ENCODE measurements at places on chromosomes 1 and 21. TPM values are rescaled to one million over a fixed set of nuclear protein-coding genes. Genes with fewer than 3 reads are reported as not detected.

SH3BGR gene
- 5.7 TPM for polyA plus RNA-seq

IL24 gene
- 0.49 TPM for polyA plus RNA-seq

LCE2A gene
- polyA plus RNA-seq = 12.4 TPM

RAB7B gene
- polyA plus RNA-seq = 7.7 TPM

SLAMF8 gene
- not detected for polyA plus RNA-seq

IFI44L gene
- 0.23 TPM for polyA plus RNA-seq

TGFB2 gene
- polyA plus RNA-seq = 1.3 TPM

KRTAP12-2 gene
- polyA plus RNA-seq = not detected

RHEX gene
- polyA plus RNA-seq = not detected

DNA sequence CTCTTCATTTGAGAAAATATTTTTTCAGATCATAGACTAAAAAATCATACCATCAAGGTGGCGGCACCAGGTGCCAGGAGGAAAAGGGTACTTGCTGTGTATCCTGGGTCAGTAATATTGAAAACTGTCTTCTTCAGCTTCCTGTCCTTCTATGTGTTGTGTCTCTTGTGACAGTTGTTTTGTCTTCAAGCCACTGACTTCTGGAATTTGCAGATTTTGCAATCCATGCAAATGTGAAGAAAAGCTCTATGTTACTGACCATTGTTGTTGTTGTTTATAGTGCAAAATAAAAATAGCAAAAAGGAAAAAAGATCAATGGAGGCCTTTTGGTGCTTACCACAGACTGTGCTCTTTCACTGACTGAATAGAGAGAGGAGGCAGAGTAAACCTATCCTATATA is 83.2 kb upstream of the RHOU start:
- H3K36me3 ChIP-seq = no peaks in the 10 kb centered on the region
- no peaks in the 10 kb centered on the region for H3K27me3 ChIP-seq

- H3K36me3 ChIP-seq = no peaks in the 10 kb centered on the region
- no peaks in the 10 kb centered on the region for H3K27me3 ChIP-seq
- H3K4me1 ChIP-seq = no peaks in the 10 kb centered on the region
- no peak for DNase-seq
- no peak overlapping the region for H3K27ac ChIP-seq
Observed at GRCh38 chr21:46159841-46160656, 4.7 kb upstream of the FTCD start.

DNA sequence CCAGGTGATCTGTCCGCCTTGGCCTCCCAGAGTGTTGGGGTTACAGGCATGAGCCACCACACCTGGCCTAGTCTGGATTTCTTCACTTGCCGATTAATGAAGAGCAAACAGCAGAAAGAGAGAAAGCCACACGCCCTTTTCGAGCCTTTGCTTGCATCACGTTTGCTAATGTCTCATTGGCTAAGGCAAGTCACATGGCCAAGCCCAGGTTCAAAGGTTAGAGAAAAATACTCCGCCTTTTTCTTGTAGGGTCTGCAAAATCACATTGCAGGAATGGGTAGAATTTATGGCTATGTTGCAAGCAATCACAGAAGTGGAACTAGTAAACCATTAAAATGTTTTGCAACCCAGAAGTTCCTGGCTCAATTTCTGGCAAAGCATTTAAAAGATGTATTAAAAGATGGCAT is 26.8 kb upstream of the BACH1 start:
- no peaks in the 10 kb centered on the region for H3K27me3 ChIP-seq
- H3K27ac ChIP-seq = no peak overlapping the region
- no peak overlapping the region for H3K4me3 ChIP-seq
- H3K36me3 ChIP-seq = no peaks in the 10 kb centered on the region
- peak; percentile 5 for DNase-seq

GRCh38 chr1:101506541-101507164 is 269.8 kb downstream of the S1PR1 start:
- no peak overlapping the region for H3K4me3 ChIP-seq
- no peaks in the 10 kb centered on the region for H3K27me3 ChIP-seq
- H3K4me1 ChIP-seq = no peaks in the 10 kb centered on the region
- no peak overlapping the region for H3K27ac ChIP-seq
- DNase-seq = peak; percentile 51
- no peaks in the 10 kb centered on the region for H3K36me3 ChIP-seq

DNA sequence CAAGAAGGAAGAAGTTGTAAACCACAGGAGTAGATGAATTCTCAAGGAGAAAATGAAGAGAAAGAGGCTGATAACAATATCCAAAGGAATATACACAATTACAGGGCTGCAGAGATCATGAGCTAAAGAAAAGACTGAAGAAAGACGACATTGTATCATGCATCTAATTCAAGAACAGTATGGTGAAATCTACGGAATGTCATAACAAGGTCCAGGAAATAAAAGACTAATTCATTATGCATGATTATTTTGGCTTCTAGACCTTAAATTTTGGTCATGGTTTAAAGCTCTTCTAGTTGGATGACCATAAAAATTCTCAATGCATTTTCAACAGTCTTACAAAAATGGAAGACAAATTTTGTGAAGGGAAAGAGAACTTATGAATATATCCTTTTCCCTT is 71.7 kb downstream of the SH3GLB1 start:
- H3K4me3 ChIP-seq = no peak overlapping the region
- no peaks in the 10 kb centered on the region for H3K36me3 ChIP-seq
- H3K27me3 ChIP-seq = no peaks in the 10 kb centered on the region
- peaks cover 31% of the 10 kb centered on the region for H3K4me1 ChIP-seq
- no peak for DNase-seq

- H3K27ac ChIP-seq = no peak overlapping the region
- no peak for DNase-seq
- H3K4me3 ChIP-seq = no peak overlapping the region
Observed at GRCh38 chr1:42979896-42980800, 21.5 kb upstream of the SLC2A1 start.

DNA sequence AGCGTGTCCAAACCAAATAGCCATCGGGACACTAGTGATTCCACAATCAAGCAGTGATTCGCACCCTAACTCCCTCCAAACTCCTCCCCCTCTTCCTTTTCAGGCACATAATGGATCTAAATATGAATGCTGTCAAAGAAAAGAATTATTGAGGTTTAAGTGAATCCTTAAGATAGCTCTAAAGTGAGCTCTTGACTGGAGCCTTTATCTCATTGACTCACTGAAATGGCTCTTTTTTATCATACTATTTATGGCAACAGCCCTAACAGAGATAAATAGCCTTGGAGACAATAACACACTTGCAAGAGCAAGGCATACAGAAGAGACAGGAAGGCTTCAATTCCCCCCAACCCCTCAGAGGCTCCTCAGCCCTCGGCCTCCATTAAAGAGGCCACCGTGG is 143.3 kb downstream of the PLXNA2 start:
- H3K4me1 ChIP-seq = no peaks in the 10 kb centered on the region
- H3K36me3 ChIP-seq = no peaks in the 10 kb centered on the region

DNA sequence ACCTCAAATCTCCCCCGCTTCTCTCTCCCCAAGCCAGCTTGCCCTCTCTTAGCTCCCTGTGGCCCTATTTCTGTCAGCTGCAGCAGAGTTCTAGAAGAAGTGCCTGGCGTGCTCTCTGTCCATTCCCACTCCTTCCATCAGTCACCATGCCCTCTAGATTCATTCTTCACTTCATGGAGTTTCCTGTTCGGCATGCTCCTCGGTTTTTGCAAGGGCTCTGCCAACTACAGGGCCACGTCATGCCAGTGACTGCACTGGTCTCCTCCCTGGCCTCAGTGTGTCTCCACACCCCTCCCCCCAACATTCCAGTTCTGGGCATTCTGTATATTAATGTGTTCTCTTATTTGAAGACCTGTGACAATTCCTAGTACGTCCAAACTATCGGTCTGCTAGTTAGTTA is 113.9 kb downstream of the SLC45A1 start:
- no peaks in the 10 kb centered on the region for H3K36me3 ChIP-seq
- H3K4me3 ChIP-seq = no peak overlapping the region
- H3K27ac ChIP-seq = no peak overlapping the region
- no peak for DNase-seq

DNA sequence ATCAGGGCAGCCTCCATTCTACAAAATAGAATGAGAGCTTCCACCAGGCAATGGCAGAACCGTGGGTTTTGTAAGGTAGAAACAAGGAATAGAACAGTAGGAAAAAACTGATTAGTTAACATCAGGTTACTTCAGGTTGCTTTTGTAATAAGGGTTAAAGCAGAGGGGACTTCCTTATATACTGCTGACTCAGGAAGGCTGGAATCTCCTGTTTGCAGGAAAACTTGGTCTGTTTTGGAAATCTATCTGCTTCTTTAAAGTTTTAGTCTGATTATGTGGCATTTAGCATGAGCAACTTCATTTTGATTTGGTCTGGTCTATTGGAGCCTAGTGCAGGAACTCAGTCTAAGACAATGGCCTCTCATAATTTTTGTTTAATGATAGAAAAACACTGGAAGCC is 32.7 kb upstream of the RAB4A start:
- no peak overlapping the region for H3K4me3 ChIP-seq
- H3K27ac ChIP-seq = no peak overlapping the region
- no peaks in the 10 kb centered on the region for H3K36me3 ChIP-seq
- peaks cover 11% of the 10 kb centered on the region for H3K4me1 ChIP-seq
- no peaks in the 10 kb centered on the region for H3K27me3 ChIP-seq

DNA sequence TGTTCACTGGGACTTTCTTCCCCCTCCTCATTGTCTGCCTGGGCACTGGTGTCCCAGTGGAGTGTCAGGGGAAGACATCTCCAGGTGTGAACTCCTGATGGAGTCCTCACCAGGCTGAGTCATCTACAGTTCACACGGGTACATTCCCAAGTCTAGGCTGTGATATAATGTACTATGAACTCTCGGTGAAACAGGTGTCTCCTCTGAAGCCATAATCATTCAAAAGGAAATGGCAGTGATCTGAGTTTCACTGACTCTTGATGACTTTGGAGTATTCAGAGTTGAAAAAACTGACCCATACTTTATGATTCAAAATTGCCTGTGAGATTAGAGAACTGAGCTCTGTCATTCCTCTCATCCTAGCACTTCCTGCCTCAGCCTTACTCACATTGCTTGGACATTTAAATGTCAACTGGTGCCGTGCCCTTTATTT is 9.1 kb downstream of the LAMC2 start:
- no peak overlapping the region for H3K4me3 ChIP-seq
- peak; percentile 71 for DNase-seq
- no peaks in the 10 kb centered on the region for H3K36me3 ChIP-seq
- peaks cover 28% of the 10 kb centered on the region for H3K4me1 ChIP-seq

DNA sequence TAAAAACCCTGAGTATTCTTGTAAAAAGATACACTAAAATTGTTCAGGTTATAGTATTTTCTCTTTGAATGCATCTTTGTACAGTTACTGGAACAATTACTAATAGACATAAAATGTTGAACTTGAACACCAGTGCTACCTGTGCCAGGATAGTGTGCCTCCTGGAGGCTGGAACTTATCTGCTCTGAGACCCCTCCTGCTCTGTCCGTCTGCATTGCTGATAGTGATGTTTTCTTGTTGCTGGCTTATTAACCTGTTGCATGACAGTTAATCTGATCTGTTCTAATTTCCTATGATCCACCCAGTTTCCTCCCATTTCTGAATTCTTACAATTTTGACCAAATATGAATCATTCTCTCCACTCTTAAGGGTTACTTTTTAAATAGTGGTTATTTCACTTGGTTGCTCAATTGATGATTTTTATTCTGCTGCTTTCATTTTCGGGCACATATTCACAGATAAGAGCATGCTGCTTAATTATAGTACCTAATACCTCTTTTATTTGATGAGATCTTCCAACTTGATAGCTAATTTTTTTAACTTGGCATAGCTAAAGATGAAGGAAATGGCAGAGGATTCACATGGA is 101.4 kb downstream of the CC2D1B start:
- no peaks in the 10 kb centered on the region for H3K4me1 ChIP-seq
- no peaks in the 10 kb centered on the region for H3K27me3 ChIP-seq
- peak overlapping the region; percentile 8 for H3K27ac ChIP-seq
- no peaks in the 10 kb centered on the region for H3K36me3 ChIP-seq
- H3K4me3 ChIP-seq = no peak overlapping the region

GRCh38 chr1:211705467-211706091 is 30.2 kb upstream of the NEK2 start:
- H3K4me3 ChIP-seq = no peak overlapping the region
- DNase-seq = peak; percentile 48
- no peak overlapping the region for H3K27ac ChIP-seq
- H3K4me1 ChIP-seq = peaks cover 5% of the 10 kb centered on the region
- H3K27me3 ChIP-seq = peaks cover 9% of the 10 kb centered on the region

- H3K36me3 ChIP-seq = no peaks in the 10 kb centered on the region
- H3K27me3 ChIP-seq = peaks cover 23% of the 10 kb centered on the region
- H3K4me1 ChIP-seq = no peaks in the 10 kb centered on the region
- DNase-seq = peak; percentile 40
- H3K4me3 ChIP-seq = no peak overlapping the region
Observed at GRCh38 chr1:212975111-212975918, 25.0 kb downstream of the VASH2 start.

- no peak overlapping the region for H3K27ac ChIP-seq
- H3K27me3 ChIP-seq = no peaks in the 10 kb centered on the region
- H3K4me3 ChIP-seq = no peak overlapping the region
- H3K36me3 ChIP-seq = no peaks in the 10 kb centered on the region
- 0 out of 2 replicates have a peak, but pooled peaks cover 5% of the 10 kb centered on the region for H3K4me1 ChIP-seq
- DNase-seq = no peak
Observed at GRCh38 chr1:223118418-223118817, 24.6 kb downstream of the TLR5 start.

DNA sequence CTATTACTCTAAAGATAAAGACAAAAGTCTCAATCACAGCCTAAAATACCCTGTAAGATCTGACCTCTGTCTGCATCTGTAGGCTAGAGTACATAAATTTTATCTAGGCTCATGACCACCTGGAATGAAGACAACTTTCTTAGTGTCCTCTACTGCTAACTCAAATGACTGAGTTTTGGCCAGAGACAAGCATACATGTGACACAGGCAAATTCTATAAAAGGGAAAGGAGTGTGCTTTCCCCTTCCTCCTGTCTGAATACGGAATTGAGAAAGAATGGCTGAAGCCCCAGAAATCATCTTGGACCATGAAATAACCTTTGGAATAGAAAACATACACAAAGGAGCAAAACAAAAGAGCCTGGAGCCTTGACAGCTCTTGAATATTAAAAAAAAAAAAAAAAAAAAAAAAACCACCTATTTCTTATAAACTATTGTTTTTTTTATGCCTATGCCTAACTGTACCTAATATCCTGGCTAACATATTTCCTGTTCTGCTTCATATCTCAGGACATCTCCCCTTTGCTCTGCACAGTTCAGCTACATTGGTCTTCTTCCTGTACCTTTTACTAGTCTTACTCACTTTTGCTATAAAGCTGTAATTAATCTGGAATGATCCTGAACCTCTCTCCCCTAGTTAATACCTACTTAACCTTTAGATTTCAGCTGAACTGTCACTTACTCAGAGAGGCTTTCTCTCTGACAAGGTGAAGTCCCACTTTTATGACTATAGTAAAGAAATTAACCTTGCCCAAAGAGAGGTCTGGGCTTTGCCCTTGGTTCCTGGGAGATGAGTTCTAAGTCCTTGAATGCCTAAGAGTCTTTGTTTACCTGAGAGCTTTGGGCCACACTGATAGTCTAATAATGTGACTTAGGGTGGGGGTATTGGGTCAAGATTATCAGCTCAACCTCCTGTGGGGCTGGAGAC is 16.1 kb downstream of the UCHL5 start:
- H3K27me3 ChIP-seq = no peaks in the 10 kb centered on the region
- DNase-seq = no peak
- H3K4me1 ChIP-seq = no peaks in the 10 kb centered on the region
- peaks cover 22% of the 10 kb centered on the region for H3K36me3 ChIP-seq
- H3K27ac ChIP-seq = no peak overlapping the region

Measured in GM23248 (cell line).